ENCODE measurements at places on chromosomes 13 and 19.
A peak's percentile ranks its signal among the peaks of the same experiment; 100 is the strongest.

GRCh38 chr19:53536225-53536548, 1.8 kb upstream of the ZNF331 start:
- DNase-seq: no peak

DNA sequence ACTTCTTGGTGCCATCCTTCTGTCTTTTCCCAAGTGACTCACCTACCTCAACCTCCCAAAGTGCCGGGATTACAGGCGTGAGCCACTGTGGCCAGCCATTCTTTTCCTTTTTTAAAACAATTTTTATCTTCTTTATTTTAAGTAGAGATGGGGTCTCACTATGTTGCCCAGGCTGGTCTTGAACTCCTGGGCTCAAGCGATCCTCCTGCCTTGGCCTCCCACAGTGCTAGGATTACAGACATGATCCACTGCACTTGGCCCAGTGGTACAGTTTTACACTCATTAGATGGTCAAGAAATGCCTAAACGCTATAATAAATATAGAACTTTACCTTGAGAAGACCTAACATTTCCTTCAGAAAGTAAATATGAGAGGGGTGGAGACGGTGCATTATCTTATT, 24.5 kb downstream of the GP6 start:
- DNase-seq: no peak

- DNase-seq: no peak
These were observed 3.7 kb downstream of the JUNB start for GRCh38 chr19:12794971-12795381.

- DNase-seq: no peak
These were observed 19.7 kb downstream of the ZNF714 start for GRCh38 chr19:21101521-21102242.

GRCh38 chr13:92473765-92474475, 752.7 kb upstream of the GPC6 start:
- DNase-seq: no peak

GRCh38 chr13:98523455-98524102, 53.3 kb downstream of the STK24 start:
- no peak for DNase-seq

GRCh38 chr13:40206241-40207000, 460.0 kb downstream of the FOXO1 start:
- DNase-seq: no peak

DNA sequence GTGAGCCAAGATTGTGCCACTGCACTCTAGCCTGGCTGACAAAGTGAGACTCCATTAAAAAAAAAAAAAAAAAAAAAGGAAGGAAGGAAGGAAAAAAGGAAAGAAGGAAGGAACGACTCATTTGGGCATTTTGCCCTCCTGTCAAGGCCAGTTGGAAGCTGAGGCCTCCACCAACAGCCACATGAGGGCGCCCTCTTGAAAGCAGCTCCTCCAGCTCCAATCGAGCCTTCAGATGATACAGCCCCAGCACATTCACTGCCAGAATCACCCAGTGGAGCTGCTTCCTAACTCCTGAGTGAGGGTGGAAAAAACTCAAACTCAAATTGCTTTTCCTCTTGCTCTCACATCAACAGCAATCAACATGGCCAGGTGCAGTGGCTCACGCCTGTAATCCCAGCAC, 40.9 kb downstream of the GNG7 start:
- DNase-seq: peak; percentile 71

DNA sequence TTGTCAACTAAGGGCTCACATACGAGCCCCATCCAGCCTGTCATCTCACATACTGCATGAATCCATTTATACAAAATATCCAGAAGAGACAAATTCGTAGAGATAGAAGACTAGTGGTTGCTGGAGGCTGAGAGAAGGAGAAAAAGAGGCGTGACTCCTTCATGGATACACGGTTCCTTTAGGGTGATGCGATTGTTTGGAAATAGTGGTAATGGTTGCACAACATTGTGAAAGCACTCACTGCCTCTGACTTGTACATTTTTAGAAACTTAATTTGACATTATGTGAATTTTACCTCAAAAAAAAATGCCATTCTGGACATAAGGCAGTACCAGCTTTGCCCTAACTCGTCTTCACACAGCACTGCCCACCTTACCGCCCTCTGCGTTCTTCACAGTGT, 27.3 kb downstream of the IGFL1 start:
- no peak for DNase-seq

GRCh38 chr13:111287201-111287600, 33.2 kb upstream of the TEX29 start:
- DNase-seq: no peak

GRCh38 chr13:45411221-45411620, 7.0 kb downstream of the SLC25A30 start:
- no peak for DNase-seq

- no peak for DNase-seq
These were observed 13.2 kb upstream of the ASF1B start for GRCh38 chr19:14149509-14149994.

GRCh38 chr13:40149611-40150274, 494.3 kb downstream of the COG6 start:
- no peak for DNase-seq

GRCh38 chr19:30780456-30780855, 408.3 kb downstream of the ZNF536 start:
- peak; percentile 13 for DNase-seq

- no peak for DNase-seq
These were observed 799.7 kb upstream of the SPRY2 start for GRCh38 chr13:81140675-81141074.

DNA sequence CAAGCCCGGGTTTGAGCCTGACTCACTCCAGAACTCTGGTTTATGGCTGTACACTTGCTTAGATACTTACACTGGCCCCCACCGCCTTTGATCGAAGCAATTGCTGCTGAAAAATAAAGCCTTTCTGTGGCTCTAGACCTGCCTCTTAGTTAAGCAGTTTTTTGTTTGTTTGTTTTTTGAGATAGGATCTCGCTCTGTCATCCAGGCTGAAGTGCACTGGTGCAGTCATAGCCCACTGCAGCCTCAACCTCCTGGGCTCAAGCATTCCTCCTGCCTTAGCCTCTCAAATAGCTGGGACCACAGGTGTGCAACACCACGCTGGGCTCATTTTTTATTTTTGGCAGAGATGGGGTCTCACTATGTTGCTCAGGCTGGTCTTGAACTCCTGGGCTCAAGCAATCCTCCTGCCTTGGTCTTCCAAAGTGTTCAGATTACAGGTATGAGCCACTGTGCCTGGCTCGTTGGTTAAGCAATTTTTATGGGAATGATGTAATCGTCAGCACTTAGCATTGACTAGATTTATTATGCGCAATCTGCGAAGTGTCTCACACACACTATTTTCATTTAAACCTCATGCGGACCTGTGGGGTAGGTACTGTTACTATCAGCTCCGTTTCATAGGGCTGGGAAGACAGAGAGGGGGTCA, 22.2 kb downstream of the PPP2R1A start:
- no peak for DNase-seq

GRCh38 chr13:65744836-65745235, 1485.3 kb downstream of the PCDH9 start:
- no peak for DNase-seq

DNA sequence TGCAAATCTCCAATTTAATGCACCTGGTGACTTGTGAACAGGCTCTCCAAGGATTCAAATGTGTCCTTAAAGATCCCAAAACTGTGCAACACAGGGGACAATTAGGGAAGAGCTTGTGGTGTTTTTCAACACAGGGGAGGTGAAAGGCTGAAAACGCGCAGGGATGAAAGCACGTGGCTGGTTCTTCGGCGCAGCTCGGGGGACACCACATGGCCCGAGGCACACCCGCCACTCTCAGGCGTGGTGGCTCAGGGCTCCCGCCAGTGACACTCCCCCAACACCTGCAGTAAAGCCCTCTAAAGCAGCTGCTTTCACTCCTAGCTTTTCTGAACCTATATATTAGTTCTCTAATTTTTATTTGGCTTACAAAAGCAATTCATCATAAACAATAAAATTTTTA, 91.9 kb downstream of the SPACA7 start:
- no peak for DNase-seq

DNA sequence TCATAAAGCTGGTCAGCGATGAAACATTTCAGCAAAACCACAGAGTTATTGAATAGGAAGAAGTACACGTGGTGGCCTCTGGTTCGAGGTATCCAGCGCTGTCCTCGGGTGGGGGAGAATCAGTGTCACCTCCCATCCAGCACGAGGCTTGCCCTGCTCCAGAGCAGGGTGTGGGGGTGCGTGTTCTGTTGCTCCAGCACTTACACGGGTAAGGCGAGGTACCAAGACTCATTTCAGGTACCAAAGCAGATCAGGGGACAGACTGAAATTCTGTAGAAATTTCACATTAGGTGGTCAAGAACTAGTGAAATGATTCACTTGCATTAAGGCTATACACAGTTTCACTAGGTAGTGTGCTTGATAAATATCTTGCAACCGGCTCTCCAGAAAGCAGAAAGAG, 164.2 kb upstream of the SOX1 start:
- peak; percentile 20 for DNase-seq

GRCh38 chr13:29050719-29051118, 230.6 kb downstream of the MTUS2 start:
- no peak for DNase-seq

GRCh38 chr13:59672445-59672844, 491.3 kb downstream of the DIAPH3 start:
- DNase-seq: no peak

DNA sequence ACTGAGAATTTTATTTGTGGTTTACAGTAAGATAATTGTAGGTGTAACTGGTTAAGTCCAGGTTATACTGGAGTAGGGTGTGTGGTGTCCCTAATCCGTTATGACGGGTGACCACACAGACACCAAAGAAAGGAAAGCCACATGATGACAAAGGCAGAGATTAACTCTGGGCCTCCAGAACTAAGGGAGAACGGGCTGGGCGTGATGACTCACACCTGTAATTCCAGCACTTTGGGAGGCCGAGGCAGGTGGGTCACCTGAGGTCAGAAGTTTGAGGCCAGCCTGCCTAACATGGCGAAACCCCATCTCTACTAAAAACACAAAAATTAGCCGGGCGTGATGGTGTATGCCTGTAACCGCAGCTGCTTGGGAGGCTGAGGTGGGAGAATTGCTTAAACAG, 10.2 kb upstream of the FUT2 start:
- DNase-seq: no peak

DNA sequence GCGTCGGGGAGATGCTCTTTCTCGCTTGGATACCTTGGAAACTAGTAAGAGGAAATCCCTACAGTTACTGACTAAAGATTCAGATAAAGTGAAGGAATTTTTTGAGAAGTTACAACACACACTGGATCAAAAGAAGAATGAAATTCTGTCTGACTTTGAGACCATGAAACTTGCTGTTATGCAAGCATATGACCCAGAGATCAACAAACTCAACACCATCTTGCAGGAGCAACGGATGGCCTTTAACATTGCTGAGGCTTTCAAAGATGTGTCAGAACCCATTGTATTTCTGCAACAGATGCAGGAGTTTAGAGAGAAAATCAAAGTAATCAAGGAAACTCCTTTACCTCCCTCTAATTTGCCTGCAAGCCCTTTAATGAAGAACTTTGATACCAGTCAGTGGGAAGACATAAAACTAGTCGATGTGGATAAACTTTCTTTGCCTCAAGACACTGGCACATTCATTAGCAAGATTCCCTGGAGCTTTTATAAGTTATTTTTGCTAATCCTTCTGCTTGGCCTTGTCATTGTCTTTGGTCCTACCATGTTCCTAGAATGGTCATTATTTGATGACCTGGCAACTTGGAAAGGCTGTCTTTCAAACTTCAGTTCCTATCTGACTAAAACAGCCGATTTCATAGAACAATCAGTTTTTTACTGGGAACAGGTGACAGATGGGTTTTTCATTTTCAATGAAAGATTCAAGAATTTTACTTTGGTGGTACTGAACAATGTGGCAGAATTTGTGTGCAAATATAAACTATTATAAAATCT, 2.7 kb upstream of the KCNRG start:
- DNase-seq: no peak

- no peak for DNase-seq
These were observed 12.5 kb downstream of the RAP2A start for GRCh38 chr13:97446448-97446847.

- no peak for DNase-seq
These were observed 34.5 kb downstream of the MYO9B start for GRCh38 chr19:17109962-17110598.

GRCh38 chr19:38692458-38693379, 45.3 kb downstream of the ACTN4 start:
- no peak for DNase-seq

GRCh38 chr13:77919246-77919920, 752 bp upstream of the EDNRB start:
- DNase-seq: peak; percentile 81

DNA sequence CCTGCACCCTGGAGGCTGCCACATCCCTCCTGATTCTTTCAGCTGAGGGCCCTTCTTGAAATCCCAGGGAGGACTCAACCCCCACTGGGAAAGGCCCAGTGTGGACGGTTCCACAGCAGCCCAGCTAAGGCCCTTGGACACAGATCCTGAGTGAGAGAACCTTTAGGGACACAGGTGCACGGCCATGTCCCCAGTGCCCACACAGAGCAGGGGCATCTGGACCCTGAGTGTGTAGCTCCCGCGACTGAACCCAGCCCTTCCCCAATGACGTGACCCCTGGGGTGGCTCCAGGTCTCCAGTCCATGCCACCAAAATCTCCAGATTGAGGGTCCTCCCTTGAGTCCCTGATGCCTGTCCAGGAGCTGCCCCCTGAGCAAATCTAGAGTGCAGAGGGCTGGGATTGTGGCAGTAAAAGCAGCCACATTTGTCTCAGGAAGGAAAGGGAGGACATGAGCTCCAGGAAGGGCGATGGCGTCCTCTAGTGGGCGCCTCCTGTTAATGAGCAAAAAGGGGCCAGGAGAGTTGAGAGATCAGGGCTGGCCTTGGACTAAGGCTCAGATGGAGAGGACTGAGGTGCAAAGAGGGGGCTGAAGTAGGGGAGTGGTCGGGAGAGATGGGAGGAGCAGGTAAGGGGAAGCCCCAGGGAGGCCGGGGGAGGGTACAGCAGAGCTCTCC, 6.9 kb upstream of the CEACAM5 start:
- DNase-seq: peak; percentile 82

DNA sequence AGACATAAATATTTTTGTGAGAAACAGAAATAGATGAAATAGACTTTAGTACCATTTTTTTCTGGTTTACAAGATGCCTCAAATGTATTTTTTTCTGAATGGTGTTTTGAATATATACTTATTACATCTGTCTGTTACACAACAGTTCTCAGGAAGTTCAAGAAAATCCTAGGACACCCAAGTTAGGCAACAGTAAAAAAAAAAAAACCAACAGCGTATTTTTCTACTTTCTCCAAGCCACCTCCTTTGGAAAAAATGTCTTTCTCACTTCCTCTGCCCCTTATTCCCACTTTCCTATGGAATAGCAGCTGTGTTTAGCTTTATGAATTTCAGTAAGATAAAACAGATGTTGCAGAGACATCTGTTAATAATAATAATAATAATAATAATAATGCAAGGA, 489.6 kb upstream of the KLF12 start:
- no peak for DNase-seq

- no peak for DNase-seq
These were observed 710.5 kb downstream of the DACH1 start for GRCh38 chr13:71156550-71156949.

DNA sequence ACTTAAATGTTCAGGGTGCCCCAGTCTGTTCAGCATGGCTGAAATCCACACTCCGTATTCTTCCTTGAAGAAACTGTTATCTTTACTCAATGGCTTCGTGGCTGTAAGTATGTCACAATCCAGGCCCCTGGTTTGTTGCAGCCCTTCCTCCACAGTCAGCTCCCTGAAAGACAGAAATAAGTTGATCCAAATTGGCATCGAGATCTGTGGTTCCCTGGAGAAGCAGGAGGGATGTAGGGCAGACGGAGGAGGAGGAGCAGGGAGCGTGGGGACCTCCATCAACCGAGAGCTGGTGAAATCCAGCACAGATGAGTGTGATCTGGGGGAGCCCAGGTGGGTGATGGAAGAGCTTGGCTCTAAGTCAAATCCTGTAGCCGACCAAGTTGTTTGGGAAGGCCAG, 304 bp downstream of the TSPAN16 start:
- no peak for DNase-seq
